Pulmonary artery endothelial cell (primary cell): ENCODE measurements at places on chromosomes 7 and 10.

GRCh38 chr7:98116656-98117461 is 10.2 kb downstream of the LMTK2 start:
- DNase-seq: no peak

GRCh38 chr7:93178213-93178612 is 30.0 kb upstream of the SAMD9L start:
- no peak for DNase-seq

DNA sequence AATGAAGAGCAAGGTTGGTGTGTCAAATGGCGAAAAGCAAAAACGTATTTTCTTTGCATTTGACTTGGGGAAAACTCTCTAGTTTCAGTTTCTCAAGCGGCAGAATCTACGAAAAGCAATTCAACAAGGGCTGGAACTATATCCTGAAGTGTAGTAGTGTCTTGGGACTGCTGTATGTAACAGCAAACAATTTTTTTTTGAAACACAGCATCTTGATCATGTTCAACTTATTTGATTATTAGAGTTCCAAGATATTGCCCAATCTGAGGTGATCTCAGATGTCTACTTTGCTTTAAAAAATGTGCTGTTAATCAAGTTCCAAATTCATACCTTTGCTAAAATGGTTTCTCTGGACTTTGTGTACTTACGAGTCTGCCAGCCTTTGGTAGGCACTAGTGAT is 120.6 kb downstream of the ZWINT start:
- DNase-seq: no peak

DNA sequence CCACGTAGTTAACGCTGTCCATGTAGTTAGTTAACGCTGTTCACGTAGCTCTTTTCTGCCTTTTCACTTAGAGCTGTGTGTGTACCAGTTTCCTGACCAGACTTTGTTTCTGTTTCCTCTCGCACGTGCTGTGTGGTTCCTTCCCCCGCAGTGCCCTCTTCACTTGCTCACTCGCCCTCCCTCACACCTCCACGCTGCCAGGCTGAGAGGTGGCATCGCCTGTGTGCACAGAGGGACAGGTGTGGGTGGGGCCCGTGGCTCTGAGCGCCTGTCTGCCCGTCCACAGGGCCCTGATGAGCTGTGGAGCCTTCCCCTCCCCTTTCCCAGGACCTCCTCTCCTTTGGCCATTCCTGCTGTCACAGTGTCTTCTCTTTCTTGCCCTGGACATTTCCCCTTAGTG is 30.6 kb downstream of the WDR37 start:
- DNase-seq: no peak

- DNase-seq: no peak
Measured at GRCh38 chr10:71531485-71532446, 135.0 kb downstream of the CDH23 start.

- no peak for DNase-seq
Measured at GRCh38 chr10:60353519-60354258, 36.0 kb downstream of the ANK3 start.

- DNase-seq: no peak
Measured at GRCh38 chr10:1151076-1152033, 95.2 kb downstream of the WDR37 start.

DNA sequence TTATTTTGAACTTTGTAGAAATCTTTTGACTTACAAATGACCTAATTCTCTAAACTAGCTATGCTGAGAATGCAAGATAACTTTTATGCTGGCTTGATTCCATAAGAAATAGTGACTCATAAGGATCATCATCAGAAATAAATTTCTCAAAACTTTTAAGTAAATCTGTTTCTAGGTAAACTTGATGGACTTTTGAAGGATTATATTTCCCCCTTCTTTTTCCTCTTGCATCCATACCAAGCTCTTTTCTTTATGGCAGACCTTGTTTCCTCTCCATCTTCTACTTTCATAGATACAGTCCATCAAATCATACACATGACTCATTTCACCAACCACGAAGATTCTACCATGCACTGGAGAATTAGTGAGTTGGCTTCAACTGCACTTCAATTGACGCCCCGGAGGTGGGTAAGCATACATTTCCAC is 336.3 kb downstream of the KCNMA1 start:
- DNase-seq: no peak
